ENCODE measurements at places on chromosomes 11 and 22.

GRCh38 chr22:20741634-20742581 is 32.0 kb upstream of the SERPIND1 start:
- H3K27me3 ChIP-seq = no peaks in the 10 kb centered on the region
- peak; percentile 44 for DNase-seq
- no peak overlapping the region for H3K4me3 ChIP-seq
- no peak overlapping the region for H3K27ac ChIP-seq

DNA sequence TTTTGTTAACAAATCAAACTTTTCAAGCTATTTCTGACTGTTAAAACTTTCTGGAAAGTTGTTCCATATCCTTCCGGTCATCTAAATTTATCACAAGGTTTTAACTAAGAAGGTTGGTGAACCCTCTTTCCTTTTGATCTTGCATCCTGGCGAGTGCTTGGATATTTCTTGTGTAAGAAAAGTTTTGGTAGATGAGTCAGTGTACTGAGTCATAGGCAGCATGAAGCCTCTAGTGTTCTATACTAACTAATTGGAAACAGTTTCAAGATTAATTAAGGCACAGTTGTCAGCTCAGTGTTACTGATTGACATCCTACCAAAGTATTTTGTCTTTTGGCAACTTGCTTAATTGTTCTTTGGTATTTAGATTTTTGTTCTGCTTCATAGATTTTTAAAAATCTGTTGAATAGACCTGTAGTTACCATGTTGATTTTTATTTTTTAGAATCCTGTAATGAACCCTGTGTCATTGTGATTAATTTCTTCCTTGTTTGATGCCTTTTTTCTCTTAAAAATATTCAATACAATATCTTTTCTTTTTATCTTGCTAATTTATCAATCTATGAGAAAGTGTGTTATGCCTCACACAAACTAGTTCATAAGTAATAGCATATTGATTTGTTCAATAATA is 38.0 kb downstream of the METTL15 start:
- no peak overlapping the region for H3K27ac ChIP-seq
- peak; percentile 59 for DNase-seq
- peaks cover 1% of the 10 kb centered on the region for H3K36me3 ChIP-seq
- H3K4me3 ChIP-seq = no peak overlapping the region
- 0 out of 2 replicates have a peak, but pooled peaks cover 6% of the 10 kb centered on the region for H3K4me1 ChIP-seq
- no peaks in the 10 kb centered on the region for H3K27me3 ChIP-seq

- peaks cover 46% of the 10 kb centered on the region for H3K27me3 ChIP-seq
- no peak for DNase-seq
- H3K4me3 ChIP-seq = no peak overlapping the region
- no peak overlapping the region for H3K27ac ChIP-seq
- H3K36me3 ChIP-seq = no peaks in the 10 kb centered on the region
These were observed 1.5 kb downstream of the YPEL4 start for GRCh38 chr11:57647960-57648800.

DNA sequence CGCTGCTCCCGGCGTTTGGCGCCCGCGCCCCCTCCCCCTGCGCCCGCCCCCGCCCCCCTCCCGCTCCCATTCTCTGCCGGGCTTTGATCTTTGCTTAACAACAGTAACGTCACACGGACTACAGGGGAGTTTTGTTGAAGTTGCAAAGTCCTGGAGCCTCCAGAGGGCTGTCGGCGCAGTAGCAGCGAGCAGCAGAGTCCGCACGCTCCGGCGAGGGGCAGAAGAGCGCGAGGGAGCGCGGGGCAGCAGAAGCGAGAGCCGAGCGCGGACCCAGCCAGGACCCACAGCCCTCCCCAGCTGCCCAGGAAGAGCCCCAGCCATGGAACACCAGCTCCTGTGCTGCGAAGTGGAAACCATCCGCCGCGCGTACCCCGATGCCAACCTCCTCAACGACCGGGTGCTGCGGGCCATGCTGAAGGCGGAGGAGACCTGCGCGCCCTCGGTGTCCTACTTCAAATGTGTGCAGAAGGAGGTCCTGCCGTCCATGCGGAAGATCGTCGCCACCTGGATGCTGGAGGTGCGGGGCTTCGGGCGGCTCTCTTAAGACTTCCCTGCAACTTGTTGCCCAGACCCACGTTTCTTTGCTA is at the start of gene CCND1:
TSS of gene CCND1 (plus strand) at position 162 of the 587 bp plus-strand sequence. CDS start at position 320, 158 bp downstream.
- peaks cover 27% of the 10 kb centered on the region for H3K4me1 ChIP-seq
- no peaks in the 10 kb centered on the region for H3K27me3 ChIP-seq
- H3K4me3 ChIP-seq = peak within 1 kb of the TSS; percentile 99
- peaks cover 13% of the 10 kb centered on the region for H3K36me3 ChIP-seq

DNA sequence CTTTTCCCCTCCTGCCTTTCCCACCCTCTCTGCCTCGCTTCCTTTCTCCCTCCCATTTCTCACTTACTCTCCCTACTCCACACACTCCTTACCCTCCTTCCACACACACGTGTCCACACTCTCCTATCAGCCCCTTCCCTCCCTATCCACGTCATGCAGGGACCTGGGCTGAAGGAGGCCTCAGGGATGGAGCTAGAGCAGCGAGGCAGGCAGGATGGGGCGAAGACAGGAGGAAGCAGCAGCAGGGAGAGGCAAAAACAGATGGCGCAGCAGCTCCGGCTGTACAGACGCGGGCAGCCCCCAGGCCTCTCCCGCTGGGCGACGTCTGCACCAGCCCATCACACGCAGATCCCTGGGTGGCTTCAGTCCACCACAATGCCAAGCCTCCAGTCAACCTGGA is 97.9 kb downstream of the SPATA19 start:
- no peaks in the 10 kb centered on the region for H3K27me3 ChIP-seq
- no peak overlapping the region for H3K4me3 ChIP-seq
- H3K27ac ChIP-seq = no peak overlapping the region
- H3K36me3 ChIP-seq = no peaks in the 10 kb centered on the region
- no peak for DNase-seq
- H3K4me1 ChIP-seq = no peaks in the 10 kb centered on the region

- peaks cover 18% of the 10 kb centered on the region for H3K36me3 ChIP-seq
- no peaks in the 10 kb centered on the region for H3K27me3 ChIP-seq
- no peak overlapping the region for H3K4me3 ChIP-seq
- DNase-seq = no peak
- no peak overlapping the region for H3K27ac ChIP-seq
- peaks cover 13% of the 10 kb centered on the region for H3K4me1 ChIP-seq
These were observed 54.0 kb downstream of the C11orf58 start for GRCh38 chr11:16792426-16792825.

GRCh38 chr11:47553406-47553743 is 443 bp upstream of the CELF1 start:
- peak overlapping the region; percentile 44 for H3K4me3 ChIP-seq
- H3K4me1 ChIP-seq = peaks cover 37% of the 10 kb centered on the region
- no peaks in the 10 kb centered on the region for H3K27me3 ChIP-seq
- H3K27ac ChIP-seq = no peak overlapping the region

DNA sequence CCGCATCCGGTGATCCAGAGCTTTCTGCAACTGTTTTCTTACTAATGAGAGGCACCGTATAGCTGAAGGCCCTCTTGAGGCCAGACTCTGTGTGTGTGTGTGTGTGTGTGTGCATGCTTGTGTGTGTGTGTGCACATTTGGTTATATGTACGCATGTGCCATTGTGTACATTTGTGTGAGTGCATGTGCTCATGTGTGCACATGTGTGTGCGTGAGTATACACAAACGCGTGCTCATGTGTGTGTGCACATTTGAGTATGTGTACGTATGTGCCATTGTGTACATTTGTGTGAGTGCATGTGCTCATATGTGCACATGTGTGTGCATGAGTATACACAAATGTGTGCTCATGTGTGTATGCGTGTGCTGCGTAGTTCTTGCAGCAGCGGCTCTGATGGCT is 12.3 kb upstream of the FGF19 start:
- H3K27ac ChIP-seq = no peak overlapping the region
- H3K4me3 ChIP-seq = no peak overlapping the region
- no peaks in the 10 kb centered on the region for H3K4me1 ChIP-seq
- no peaks in the 10 kb centered on the region for H3K36me3 ChIP-seq

- H3K27ac ChIP-seq = no peak overlapping the region
- H3K4me1 ChIP-seq = peaks cover 11% of the 10 kb centered on the region
- H3K36me3 ChIP-seq = no peaks in the 10 kb centered on the region
- DNase-seq = no peak
These were observed 12.0 kb upstream of the PVALB start for GRCh38 chr22:36828815-36829214.

DNA sequence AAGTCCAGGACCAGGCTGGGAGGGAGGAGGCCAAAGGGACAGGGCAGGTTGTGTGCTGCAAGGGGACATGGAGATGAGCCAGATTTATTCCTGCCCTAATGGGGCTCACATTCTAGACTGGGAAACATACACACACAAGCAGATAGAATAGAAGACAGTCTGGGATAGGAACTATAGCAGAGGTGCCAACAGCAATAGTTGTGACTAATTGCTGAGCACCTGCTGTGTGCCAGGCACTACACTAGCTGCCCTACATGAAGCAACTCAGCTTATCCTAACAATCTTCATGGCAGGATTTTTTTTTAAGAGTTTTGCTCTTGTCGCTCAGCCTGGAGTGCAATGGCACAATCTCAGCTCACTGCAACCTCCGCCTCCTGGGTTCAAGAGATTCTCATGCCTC is 11.4 kb downstream of the MOGAT2 start:
- H3K4me1 ChIP-seq = peaks cover 25% of the 10 kb centered on the region
- no peak overlapping the region for H3K4me3 ChIP-seq
- H3K27ac ChIP-seq = no peak overlapping the region
- H3K36me3 ChIP-seq = peaks cover 5% of the 10 kb centered on the region
- no peak for DNase-seq
- H3K27me3 ChIP-seq = no peaks in the 10 kb centered on the region

All from HepG2 (cell line).